ENCODE measurements at places on chromosomes 16 and 17.

DNA sequence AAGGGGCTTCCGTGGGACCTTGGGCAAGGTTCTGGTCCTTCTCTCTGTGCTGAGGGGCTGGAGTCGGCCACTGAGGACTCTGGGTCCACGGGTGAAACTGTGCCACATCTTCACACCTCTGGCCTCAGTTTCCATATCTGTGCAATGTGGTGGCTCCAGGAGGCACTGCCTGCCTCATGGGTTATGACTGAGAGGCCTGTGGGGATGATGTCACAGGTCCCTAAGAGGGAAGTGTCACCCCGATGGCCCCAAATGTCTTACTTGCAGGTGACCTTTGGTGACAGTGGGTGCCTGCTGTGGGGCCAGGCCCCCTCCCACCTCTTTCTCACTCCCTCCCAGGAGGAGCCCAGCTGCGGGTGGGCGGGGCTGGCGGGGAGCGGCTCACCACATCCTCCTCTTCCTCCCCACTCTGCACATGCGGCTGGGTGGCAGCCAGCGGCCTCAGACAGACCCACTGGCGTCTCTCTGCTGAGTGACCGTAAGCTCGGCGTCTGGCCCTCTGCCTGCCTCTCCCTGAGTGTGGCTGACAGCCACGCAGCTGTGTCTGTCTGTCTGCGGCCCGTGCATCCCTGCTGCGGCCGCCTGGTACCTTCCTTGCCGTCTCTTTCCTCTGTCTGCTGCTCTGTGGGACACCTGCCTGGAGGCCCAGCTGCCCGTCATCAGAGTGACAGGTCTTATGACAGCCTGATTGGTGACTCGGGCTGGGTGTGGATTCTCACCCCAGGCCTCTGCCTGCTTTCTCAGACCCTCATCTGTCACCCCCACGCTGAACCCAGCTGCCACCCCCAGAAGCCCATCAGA, at the start of gene IL21R:
IL21R (plus strand) TSS at position 407 of the 801 bp plus-strand sequence. CDS start 27,898 bp downstream, outside the sequence.
- DNase-seq: peak; percentile 87

GRCh38 chr16:52309446-52310416, 237.2 kb downstream of the TOX3 start:
- DNase-seq: no peak

GRCh38 chr16:5756969-5757368, 659.4 kb upstream of the EEF2KMT start:
- no peak for DNase-seq

- no peak for DNase-seq
Measured at GRCh38 chr16:85433477-85433876, 179.6 kb upstream of the GSE1 start.

DNA sequence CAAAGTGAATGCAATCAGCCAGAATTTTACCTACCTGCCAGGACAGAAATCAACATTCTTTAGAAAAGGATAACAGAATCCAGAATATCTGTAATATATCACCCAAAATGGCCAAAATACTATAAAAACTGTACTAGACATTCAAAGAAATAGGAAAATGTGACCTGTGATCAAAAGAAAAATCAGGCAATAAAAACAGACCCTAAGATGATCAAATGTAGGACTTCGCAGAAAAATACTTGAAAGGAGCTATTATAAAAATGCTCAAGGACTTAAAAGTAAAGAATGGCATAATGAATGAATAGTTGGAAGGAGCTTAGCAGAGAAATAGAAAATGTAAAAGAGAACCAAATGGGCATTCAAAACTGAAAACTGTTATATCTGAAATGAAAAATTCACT, 4.1 kb downstream of the LPCAT2 start:
- DNase-seq: no peak

- DNase-seq: no peak
Measured at GRCh38 chr17:2030779-2031163, 818 bp downstream of the DPH1 start.

- DNase-seq: no peak
Measured at GRCh38 chr17:39357488-39357887, 43.9 kb downstream of the FBXL20 start.

GRCh38 chr16:3816326-3816725, 64.2 kb downstream of the CREBBP start:
- no peak for DNase-seq

- DNase-seq: no peak
Measured at GRCh38 chr17:50908860-50909764, 43.0 kb upstream of the TOB1 start.

DNA sequence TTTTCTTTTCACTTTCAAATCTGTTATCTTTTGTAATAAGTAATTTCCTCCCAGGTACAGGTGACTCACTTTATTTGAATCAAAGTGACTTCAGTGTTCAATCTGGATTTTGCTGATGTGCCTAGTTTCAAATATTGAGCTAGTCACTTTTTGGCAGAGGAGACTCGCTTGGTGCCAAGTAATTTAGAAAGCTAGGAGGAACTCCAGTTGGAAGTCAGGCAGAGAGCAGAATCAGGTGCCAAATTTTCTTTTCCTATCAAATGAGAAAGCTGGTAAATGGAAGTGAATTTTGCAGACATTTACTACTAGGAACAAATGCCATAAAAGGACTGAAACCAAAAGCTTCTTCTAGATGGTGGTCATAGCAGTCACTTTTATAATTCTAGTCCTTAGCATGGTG, 656.0 kb upstream of the KIF2B start:
- no peak for DNase-seq

DNA sequence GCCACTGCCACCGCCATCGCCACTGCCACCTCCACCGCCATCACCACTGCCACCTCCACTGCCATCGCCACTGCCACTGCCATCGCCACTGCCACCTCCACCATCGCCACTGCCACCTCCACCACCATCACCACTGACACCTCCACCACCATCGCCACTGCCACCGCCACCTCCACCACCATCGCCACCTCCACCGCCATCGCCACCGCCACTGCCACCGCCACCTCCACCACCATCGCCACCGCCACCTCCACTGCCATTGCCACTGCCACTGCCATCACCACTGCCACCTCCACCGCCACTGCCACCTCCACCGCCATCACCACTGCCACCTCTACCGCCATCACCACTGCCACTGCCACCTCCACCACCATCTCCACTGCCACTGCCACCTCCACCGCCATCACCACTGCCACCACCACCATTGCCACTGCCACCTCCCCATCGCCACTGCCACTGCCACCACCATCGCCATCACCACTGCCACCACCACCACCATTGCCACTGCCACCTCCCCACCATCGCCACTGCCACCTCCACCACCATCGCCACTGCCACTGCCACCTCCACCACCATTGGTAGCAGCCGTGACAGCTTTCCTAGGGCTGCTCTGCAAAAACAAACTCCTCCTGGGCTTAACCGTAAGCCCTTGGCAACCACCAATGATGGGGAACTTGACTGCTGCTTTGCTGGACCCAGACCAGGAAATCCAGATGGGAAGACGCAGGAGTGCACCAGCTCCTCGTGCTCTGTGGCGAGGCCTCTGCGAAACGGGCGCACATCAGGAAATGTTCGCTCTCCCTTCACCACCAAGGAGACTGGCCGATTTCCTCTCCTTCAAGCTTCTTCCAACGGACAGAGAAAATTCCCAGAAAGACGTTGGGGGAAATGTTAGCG, 147.2 kb downstream of the RBFOX3 start:
- no peak for DNase-seq

DNA sequence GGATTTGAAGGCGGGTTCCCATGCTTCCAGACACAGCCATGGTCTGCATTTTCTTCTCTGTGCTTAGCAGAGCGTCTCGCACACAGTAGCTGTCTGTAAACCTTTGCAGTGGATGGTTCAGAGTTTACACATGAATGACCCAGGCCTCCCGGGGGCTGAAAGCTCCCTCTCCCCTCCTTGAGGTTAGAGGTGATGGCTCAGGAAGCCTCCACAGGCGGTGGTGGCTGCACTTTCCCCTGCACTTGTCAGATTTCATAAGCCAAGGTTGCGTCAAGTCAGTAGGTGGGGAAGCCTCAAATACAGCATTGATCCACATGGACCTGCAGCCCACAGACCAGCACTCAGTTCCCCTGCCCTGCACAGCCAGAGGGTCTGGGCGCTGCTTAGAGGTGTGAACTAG, 211.9 kb downstream of the KATNIP start:
- DNase-seq: peak; percentile 41

DNA sequence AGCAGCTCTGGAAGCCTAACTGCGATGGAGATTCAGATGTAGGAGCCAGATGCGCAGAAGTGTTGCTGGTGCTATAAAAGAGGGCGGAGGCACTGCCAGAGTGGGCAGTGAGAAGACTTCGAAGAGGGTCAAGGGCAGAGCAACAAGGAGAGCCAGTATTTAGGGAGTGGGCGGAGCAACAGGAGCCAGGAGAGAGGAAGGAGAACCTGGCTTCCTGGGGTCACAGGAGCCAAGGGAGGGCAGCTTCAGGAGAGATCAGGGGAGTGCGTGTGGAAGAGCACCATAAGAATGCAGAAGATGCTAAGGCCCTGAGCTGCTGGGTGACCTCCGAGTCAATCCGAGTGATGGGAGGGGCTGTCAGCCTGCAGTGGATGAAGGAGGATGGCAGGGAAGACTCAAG, 14.4 kb upstream of the MRPS23 start:
- no peak for DNase-seq

DNA sequence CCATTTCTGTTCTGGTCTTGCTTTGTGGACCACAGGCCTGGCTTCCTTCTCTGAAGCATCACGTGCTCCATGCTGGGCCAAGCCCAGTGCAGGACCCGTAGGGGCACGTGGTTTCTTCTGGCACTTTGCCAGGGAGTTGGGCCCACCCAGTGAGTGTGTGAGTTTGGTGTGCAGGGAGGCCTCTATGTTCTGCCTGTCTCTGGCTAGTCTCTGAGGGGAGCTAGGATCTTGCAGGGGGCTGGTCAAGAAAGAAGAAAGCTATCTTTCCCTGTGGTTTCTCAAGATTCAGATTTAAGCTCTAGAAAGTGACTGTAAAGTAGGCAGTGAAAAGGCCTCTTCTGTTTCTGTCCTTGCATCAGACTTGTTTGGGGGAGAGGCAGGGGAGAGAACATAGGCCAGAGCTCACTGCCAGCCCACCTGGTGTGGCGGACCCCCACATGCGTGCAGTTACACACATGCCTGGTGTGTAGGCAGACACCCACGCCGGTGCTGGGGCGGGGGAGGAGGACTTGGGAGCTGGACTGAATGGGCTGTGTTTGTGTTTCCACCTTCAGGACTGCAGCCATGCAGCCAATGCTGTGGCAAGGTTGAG, 11.8 kb downstream of the LASP1 start:
- DNase-seq: peak; percentile 34

GRCh38 chr17:38740044-38740443, 8.1 kb downstream of the PCGF2 start:
- DNase-seq: no peak

DNA sequence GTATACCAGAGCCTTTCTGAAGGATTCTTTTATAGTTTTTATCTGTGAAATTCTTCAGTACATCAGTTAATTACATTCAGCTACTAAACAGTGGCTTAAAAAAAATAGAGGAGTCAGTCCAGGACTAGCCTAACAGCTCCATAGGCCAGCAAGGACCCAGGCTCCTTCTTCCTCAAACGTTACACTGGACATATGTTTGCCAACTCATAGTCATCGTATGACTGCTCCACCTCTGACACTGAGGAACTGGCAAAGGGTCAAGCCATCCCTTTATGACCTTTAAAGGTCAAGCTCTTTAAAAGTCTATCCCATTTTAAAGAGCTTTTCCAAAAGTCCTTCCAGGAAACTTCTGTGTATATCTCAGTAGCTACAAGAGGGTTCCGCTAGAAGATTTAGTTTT, 36.6 kb downstream of the PHLPP2 start:
- no peak for DNase-seq

- no peak for DNase-seq
Measured at GRCh38 chr17:40548491-40548981, 16.7 kb downstream of the CCR7 start.

DNA sequence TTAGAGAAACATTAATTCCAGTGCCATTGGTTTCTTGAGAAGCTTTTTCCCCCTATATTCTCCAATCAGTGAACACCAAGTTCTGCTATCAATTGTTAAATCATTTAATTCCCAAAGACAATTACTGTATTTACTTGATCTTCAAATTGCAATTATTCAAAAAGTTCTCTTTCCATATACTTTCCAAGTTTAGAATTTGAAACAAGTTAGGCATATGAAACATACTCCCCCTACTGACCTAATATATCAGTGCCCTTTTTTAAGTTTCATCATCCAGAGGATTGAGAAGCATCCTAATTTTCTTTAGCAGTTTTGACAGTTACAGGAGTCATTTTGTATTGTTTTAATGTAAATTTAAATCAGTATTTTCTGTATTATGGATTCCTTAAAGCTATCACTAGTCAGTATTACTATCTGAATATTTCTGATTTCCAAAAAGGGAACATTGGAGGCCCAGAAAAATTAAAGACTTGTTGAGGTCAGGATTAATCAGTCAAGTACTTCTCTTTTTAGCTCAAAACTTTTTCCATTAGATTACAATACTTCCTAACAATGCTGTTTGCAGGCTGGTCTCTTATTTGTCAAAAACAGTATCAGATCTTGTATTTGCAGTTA, 16.3 kb downstream of the MEIOC start:
- DNase-seq: peak; percentile 19

DNA sequence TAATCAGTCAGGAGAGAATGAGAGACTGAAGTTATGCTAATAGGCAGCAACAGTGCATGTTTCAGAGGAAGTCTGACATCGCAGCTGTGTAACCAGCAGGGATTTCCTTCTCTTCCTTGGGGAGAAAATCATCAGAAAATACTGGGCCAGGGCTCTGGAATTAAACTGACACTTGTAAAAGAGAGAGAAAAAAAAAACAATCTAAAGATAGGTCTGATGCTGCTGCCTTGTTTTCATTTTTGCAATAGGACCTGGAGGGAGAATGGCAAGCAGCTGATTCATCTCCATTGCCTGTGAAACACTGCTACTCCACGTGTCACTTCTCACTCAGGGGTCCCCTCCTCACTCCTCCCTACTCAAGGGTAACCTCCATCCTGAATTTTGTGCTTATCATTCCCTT, 17.7 kb upstream of the CORO6 start:
- DNase-seq: no peak

GRCh38 chr17:50303051-50303450, 28.8 kb downstream of the TMEM92 start:
- no peak for DNase-seq

DNA sequence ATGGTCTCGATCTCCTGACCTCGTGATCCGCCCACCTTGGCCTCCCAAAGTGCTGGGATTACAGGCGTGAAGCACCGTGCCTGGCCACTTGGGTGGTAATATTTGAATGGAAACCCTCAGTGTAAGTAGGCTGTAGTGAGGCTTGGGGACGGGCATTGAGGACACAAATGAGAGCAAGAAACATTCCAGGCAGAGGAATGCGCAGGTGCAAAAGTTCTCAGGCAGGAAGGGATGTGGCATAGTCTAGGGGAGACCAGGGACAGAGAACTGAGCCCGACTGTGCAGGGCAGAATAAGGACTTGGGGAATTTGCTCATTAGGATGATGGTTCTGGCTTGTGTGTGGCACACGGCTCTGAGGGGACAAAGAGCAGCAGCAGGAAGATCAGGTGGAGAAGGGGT, 54.8 kb downstream of the GRB2 start:
- no peak for DNase-seq

DNA sequence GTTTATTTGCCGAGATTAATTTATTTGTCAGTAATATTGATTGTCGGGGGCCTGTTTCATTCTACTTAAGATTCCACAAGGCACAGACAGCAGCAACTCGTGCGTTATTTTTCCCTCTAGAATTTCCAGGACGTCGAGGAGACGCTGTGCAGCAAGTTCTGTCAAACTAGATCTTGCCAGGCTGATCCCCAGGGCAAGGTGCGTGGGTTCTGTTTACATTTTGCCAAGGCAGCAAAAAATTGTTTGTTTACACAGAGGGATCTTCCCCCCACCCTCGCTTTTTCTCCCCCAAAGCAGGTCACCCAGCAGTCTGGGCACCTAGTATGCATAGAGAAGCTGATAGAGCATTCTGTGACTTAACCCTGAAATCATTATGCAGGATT, 111.4 kb downstream of the IRX3 start:
- DNase-seq: no peak

Measured in inflammatory macrophage treated with lipopolysaccharide for 1 hour (primary cell).